ENCODE measurements at places on chromosomes 4 and X.

- DNase-seq = no peak
Measured at GRCh38 chrX:149950681-149951080, 12.4 kb upstream of the EOLA2 start.

- DNase-seq = no peak
Measured at GRCh38 chr4:129821963-129822362, 726.0 kb downstream of the C4orf33 start.

- DNase-seq = no peak
Measured at GRCh38 chr4:102518703-102519131, 17.6 kb downstream of the NFKB1 start.

DNA sequence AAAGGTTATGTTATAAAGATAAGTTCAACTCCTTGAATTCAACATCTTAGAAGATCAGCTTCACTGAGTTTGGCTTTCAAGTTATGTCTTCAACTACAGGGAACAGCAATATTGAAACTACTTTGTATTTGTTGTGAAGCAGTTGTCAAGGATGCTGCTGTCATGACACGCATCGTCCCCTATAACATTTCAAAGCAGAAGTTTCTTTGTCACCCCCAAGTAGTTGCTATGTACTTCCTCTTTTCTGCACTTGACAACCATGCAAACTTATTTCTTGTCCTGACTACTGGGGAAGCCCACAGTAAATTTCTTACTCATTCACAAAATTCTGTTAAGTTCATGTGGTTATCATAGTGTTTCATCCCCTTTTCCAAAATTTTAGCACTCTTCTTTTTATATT is 14.3 kb downstream of the ANTXR2 start:
- DNase-seq = no peak

GRCh38 chr4:34709564-34709963 is 1534.8 kb downstream of the ARAP2 start:
- no peak for DNase-seq

- DNase-seq = no peak
Measured at GRCh38 chrX:107924136-107924746, 57.9 kb downstream of the TEX13B start.

DNA sequence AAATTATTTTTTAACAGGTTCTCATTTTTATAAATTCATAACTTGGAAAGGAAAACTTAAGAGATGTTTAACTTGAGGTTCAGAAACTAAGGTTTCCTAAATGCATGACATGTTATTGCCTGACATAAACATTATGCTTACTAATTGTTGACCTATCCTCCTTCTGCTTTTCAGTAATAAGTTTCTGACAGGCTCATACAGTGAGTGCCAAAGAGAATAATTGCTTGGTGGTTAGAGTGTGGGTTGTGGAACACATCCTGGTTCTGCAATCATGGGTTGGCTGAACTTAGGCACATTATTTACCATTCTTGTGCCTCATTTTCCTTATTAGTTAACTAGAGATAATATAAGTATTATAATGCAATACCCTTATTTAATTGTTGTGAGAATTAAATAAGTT is 56.5 kb downstream of the BMPR1B start:
- DNase-seq = no peak

GRCh38 chr4:154082760-154083535 is 294.1 kb upstream of the SFRP2 start:
- DNase-seq = no peak

Data from left hindlimb (tissue), 1 donor.